Hippocampal formation (tissue), 2 donors: ENCODE measurements at places on chromosomes 5 and 9.

DNA sequence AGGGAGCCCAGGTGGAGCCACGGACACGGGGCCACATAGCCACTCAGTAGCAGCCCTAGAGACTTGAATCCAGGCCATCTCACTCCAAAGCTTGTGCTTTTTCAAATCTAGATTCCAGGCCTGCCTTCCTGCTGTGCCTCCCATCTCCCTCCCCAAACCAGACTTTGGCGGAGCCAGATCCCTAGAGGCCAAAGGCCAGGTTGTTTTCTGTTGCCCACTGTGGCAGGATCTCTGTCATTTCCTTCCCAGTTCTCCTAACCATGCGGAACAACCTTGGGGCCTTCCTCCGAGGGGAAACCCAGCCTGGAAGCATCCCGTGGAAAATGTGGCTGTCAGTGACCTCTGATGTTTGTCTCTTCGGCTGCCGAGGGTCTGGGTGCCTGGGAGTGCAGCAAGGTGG, 16.4 kb upstream of the RPS14 start:
- no peak for DNase-seq

GRCh38 chr9:126793686-126794417, 11.0 kb upstream of the ZBTB43 start:
- no peak for DNase-seq

GRCh38 chr5:157568720-157569119, 6.9 kb downstream of the ADAM19 start:
- peak; percentile 82 for DNase-seq

- DNase-seq, result no peak
These were observed 66.4 kb downstream of the ZNF354C start for GRCh38 chr5:179126506-179126991.

DNA sequence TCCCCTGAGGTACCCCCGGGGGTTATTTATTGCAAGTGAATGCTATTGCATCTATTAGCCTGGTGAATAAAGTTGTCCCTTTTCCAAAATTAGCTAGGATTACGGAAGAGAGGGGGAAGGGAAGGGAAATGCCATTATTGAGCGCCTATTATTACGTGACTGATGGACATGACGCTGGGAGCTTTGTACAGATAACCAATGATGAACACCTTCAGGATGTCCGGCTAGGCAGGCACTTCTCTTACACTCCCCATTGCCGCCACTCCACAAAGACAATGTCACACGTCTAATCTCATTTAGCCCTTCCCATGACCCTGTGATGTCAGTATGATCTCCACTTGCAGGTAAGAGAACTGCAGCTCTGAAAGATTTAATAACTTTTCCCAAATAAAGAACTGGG, 9.4 kb downstream of the GABRP start:
- no peak for DNase-seq
